Neural crest cell (in vitro differentiated cells): ENCODE measurements at places on chromosomes 13 and 19. TPM values are rescaled to one million over a fixed set of nuclear protein-coding genes. Genes with fewer than 3 reads are reported as not detected.
A peak's percentile ranks its signal among the peaks of the same experiment; 100 is the strongest.

The ZNRF4 gene
- not detected in 2 replicates for total RNA-seq

The GRK1 gene
- 0.77 and 1.5 TPM in 2 replicates for total RNA-seq

The GGACT gene
- 4.3 and 5.9 TPM in 2 replicates for total RNA-seq

The ZNF468 gene
- total RNA-seq, result 20.9 and 27.9 TPM in 2 replicates

The SIGLECL1 gene
- total RNA-seq, result not detected in 2 replicates

The DLL3 gene
- 17.9 and 22.3 TPM in 2 replicates for total RNA-seq

The CYSLTR2 gene
- not detected in 2 replicates for total RNA-seq

The SELENOV gene
- total RNA-seq, result not detected in 2 replicates

The ZNF628 gene
- total RNA-seq, result 14.8 and 15.0 TPM in 2 replicates

GRCh38 chr19:3098515-3099346 is 4.6 kb downstream of the GNA11 start:
- no peak for DNase-seq

DNA sequence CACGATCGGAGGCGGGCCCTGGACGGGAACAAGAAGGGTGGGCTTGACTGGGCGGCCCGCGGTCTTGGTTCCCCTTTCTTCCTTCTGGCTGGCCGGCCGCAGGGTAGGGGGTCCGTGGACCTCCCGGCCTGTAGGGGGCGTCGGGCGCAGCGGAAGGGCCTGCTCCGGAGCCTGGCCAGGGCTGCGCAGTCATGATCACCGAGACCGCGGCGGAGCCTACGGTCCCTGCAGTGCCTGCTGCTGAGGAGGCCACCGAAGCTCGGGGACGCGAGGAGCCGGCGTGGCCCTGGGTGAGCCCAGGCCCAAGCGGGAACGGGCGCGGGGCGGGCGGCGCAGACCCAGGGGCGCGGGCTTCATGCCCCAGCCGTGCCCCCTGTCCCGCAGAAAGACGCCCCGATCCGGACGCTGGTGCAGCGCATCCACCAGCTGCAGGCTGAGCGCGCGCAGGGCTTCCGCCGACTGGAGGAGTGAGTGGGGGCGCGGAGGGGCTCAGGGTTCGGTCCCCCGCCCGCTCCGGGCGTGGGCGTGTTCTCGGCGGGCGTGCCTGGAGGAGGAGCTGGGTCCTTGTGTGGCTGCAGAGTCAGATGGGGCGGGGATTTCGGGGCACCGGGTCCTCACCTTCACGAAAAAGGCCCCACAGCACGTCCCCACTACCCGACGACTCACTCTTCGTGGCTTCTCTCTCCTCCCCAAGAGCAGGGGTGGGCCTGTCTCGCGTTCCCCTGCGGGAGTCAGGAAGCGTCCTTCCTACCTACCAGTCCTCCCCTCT is at the start of gene REX1BD:
Gene REX1BD, plus strand, starts transcription at position 188 of the 769 bp plus-strand sequence. Its CDS starts 4 bp downstream, at position 192.
- DNase-seq, result peak; percentile 83

DNA sequence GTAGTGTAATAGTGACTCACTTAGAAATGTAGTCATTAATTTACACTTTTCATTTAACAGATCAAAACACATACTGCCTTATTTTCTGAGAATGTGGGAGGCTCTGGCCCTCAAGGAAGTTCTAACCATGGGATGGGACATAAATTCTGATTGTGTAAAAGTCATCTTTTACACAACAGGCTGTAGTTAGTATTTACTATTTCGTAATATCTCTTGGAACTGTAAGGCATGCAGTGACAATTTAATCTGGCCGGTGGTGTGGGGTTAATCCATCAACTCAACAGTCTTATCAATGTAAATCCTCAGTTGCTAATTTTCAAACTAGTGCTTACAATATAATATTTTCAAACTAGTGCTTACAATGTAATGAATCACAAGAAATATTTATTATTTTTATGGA is 1599.2 kb downstream of the EFNB2 start:
- no peak for DNase-seq

GRCh38 chr19:16094360-16095070 is 17.2 kb upstream of the RAB8A start:
- DNase-seq, result no peak

- DNase-seq, result no peak
Observed at GRCh38 chr19:39943586-39943985, 9.2 kb upstream of the FCGBP start.

DNA sequence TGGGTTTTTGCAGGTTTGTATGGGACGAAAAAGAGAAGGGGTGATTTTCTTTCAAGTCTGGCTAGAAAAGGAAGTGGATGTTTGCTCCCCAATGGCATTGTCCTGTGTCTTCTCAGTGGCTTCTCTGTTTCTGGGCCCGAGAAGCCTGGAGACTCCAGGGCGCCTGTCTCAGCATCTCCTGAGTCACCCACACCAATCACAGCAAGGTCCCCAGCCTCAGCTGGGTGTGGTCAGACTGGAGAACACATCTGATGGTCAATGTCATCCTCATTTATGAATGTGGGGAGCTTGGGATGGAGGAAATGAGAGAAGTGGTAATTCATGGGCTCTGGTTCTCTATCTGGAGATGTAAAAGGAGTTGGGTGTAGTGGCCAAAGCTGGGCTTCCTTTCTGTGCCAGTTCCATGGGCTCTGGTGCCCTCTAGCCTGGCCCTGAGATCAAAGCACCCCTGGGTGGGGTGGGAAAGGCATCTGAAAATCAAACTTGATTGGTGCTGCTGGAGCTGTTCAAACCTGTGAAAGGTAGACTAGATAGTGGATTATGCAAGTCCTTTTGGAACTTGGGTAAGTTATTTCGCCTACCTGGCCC is 13.4 kb downstream of the RASL11A start:
- no peak for DNase-seq

- no peak for DNase-seq
Observed at GRCh38 chr13:34078334-34078999, 260.5 kb downstream of the RFC3 start.

- no peak for DNase-seq
Observed at GRCh38 chr13:61960981-61961380, 545.3 kb upstream of the PCDH20 start.

GRCh38 chr19:42558450-42559150 is 30.3 kb upstream of the CEACAM1 start:
- no peak for DNase-seq

DNA sequence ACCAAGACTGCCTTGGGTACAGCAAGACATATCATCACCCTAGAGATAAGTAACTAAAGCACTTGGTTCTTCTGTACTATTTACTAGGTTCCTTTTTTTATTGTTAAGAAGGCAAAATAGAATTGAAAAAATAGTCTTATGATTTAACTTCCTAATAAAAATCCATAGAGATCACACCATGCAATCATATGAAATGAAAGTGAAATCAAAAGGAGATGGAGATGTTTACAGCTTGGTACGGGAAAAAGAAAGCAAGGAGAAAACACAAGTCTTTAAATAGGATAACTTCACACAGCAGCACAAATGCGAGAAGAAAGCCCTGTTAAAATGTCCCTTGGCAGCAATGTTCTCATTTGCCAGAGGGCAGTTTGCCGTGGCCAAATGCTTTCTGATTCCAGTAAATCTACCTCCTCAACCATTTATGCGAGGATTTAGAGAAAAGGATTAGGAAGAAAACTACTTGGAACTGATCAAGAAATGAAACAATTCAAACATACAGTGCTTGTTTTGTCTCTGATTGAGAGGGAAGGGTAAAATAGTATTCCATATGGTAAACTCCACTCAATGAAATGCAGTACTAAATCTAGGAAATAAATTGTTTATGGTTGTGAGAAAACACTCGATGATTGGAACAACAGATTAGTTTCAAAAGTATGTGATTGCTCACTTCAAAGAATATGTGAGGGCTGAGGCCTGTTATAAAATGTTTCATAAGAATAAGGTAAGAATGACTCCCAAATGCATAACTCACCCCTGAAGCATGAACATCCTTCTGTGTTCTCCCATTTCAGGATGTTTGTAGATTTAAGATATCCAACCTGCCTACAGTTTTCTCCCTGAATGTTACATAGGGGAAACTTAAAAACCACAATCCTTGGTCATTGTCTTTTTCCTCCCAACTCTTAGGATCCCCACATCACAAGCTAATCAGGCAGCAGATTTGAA is 487.8 kb downstream of the DACH1 start:
- DNase-seq, result no peak

- peak; percentile 36 for DNase-seq
Observed at GRCh38 chr13:27728271-27728670, 64.0 kb upstream of the GSX1 start.

DNA sequence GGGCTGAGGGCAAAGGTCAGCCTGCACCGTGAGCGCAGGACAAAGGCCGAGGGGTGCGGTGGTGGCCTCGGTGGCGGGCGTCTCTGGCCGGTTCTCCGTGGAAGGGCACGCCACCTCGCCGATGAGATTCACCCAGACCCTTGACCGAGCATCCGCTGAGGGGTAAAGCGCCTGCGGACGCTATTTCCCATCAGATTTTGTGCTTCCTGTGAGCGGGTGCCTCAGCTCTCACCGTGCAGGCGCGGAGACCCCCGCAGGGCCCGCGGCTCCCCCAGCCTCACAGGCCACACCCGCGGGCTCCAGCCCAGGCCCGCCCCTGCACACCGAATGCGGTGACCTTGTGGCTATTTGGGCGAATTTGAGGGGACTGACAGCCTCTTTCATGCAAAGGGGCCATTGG is 348.0 kb downstream of the TEX29 start:
- DNase-seq, result no peak

DNA sequence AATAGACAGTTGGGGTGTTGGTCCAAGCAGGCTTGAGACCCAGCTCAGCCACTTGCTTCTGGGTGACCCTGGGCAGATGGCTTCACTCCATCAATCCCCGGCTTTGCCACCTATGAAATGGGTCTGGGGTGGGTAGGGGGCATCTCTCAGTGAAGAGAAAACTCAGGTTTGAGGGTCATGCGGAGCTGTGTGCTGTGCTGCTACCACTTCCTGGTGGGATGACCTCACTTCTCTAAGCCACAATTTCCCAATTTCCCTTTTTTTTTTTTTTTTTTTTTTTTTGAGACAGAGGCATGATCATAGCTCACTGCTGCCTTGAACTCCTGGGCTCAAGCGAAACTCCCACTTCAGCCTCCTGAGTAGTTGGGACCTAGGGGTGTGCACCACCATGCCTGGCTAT is 4.6 kb upstream of the PLAUR start:
- DNase-seq, result no peak

DNA sequence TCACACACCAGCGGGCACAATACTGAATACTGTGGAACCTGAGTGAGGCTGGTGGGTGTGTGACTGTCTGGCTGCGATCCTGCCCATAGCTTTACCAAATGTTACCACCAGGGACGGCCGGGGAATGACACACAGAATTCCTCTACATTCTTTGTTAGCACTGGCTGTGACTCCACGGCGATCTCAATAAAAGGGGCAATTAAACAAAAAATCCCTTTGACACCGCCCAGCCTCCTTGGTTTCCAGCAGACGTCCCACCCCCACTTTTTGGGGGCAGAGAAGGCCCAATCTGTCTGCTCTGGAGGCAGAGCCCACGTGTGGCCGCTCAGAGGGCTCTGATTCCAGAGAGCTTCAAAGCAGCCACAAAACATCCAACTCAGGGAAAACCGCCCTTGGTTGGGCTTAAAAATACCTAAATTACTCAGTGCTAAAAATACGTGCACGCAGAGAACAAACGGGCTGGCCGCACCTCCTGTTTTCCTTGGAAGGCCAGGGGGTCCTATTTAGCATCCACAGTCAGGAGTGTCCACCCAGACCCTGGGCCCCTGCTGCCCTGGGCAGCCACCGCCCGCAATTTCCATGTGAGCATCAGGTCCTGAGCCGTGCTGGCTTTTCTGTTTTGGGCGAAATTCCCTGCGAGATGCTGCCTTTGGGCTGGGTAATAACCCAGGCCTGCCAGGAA is 47.8 kb downstream of the GADD45B start:
- no peak for DNase-seq

- no peak for DNase-seq
Observed at GRCh38 chr13:25400925-25401324, 29.2 kb downstream of the ATP8A2 start.

GRCh38 chr19:3537438-3538240 is 1.3 kb upstream of the TEKTIP1 start:
- no peak for DNase-seq

DNA sequence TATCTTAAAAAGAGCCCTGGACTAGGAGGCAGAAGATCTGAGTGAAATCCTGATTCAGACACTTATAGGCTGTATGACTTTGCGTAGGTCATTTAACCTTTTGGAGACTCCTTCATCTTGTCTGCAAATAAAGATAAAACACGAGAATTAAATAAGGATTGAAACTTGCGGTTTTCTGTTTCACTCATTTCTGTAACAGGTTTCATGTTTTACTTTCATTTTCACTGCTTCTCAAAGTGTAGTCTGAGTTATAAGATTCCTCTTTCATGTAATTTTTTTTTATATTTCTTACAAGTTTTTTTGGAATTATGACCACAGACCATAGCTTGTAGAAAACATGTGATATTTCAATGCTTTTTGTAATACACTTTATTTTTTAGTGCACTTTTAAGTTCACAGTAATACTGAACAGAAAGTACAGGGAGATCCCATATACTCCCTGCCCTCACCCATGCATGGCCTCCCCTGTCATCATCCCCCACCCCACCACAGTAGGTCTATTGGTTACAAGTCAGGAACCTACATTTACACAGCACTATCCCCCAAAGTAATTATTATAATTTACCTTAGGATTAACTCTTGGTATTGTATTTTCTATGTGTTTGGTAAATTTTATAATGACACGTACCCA is 174.6 kb downstream of the ITGBL1 start:
- no peak for DNase-seq

DNA sequence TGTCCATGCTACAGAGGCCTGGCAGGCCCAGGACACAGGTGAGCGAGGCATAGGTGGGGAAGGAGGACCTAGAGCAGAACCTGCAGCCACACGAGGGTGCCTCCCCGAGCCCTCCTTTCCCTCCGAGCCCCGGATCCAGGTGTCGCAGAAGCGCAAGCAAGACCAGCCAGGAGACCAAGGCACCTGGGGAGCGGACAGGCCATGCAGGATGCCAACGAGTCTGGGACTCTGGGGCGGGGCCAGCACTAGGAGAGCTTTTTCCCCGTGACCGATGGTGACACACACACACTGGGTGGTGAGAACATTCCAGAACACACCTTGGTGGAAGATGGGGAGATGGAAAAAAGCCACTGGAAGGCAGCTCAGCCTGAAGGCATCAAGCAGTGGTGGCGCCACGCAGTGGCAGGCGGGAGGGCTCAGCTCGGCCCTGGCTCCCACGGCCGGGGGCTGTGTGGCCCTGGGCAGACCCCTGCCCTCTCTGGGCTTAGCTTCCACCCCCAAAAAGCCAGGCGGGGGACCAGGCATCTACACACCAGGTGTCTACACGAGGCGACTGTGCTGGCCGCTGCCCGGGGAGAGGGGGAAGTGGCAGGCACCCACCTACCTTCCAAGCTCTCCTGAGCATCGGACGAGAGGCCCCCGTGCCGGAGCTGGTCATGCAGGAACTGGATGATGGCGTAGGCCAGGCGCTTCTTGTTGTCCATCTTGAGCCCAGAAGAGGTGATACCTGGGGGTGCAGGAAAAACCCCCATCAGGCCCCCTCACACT is 14.5 kb downstream of the SGTA start:
- DNase-seq, result no peak

- DNase-seq, result no peak
Observed at GRCh38 chr13:85197431-85197830, 601.8 kb downstream of the SLITRK6 start.

- no peak for DNase-seq
Observed at GRCh38 chr19:12872941-12873890, 8.0 kb downstream of the DNASE2 start.

- DNase-seq, result no peak
Observed at GRCh38 chr19:20964798-20965197, 41.7 kb downstream of the ZNF85 start.

- no peak for DNase-seq
Observed at GRCh38 chr19:16535381-16535780, 6.9 kb downstream of the CHERP start.
